ENCODE measurements at places on chromosomes 2 and 18.

GRCh38 chr2:8996006-8996405 is 7.5 kb downstream of the MBOAT2 start:
- DNase-seq, result no peak

DNA sequence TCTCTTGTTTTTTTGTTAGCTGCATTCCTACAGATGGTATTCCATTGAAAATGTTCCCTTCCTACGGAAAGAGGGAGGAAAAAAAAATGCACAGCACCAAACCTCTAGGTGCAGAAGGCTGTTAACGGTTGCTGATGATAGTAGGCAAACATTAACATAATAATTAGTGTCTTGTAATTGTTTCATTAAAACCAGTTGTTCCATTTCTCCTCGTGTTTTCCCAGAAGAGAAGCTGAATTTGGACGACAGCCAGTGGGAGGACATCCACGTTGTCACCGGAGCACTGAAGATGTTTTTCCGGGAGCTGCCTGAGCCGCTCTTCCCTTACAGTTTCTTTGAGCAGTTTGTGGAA is 494.7 kb downstream of the ARHGAP15 start:
- DNase-seq, result no peak

GRCh38 chr2:188318161-188318749 is 26.6 kb downstream of the GULP1 start:
- DNase-seq, result no peak

- DNase-seq, result no peak
These were observed 3.0 kb downstream of the ADRA2B start for GRCh38 chr2:96113367-96113677.

GRCh38 chr18:60067426-60068210 is 167.8 kb downstream of the PMAIP1 start:
- DNase-seq, result no peak

Measured in effector CD4-positive, alpha-beta T cell (primary cell).